Colonic mucosa (tissue), 4 donors: ENCODE measurements at places on chromosomes 5 and 9. TPM values are rescaled to one million over a fixed set of nuclear protein-coding genes. Genes with fewer than 3 reads are reported as not detected.

The MOB3B gene
- total RNA-seq, result 35.8 TPM

- no peaks in the 10 kb centered on the region for H3K27me3 ChIP-seq
- no peak for DNase-seq
- H3K27ac ChIP-seq, result no peak overlapping the region
- no peaks in the 10 kb centered on the region for H3K36me3 ChIP-seq
Measured at GRCh38 chr5:100590867-100591266, 55.7 kb downstream of the FAM174A start.

GRCh38 chr9:86925686-86926085 lies 21.6 kb downstream of the GAS1 start:
- no peak overlapping the region for H3K27ac ChIP-seq
- no peaks in the 10 kb centered on the region for H3K4me1 ChIP-seq
- H3K4me3 ChIP-seq, result no peak overlapping the region
- DNase-seq, result no peak
- H3K27me3 ChIP-seq, result no peaks in the 10 kb centered on the region

DNA sequence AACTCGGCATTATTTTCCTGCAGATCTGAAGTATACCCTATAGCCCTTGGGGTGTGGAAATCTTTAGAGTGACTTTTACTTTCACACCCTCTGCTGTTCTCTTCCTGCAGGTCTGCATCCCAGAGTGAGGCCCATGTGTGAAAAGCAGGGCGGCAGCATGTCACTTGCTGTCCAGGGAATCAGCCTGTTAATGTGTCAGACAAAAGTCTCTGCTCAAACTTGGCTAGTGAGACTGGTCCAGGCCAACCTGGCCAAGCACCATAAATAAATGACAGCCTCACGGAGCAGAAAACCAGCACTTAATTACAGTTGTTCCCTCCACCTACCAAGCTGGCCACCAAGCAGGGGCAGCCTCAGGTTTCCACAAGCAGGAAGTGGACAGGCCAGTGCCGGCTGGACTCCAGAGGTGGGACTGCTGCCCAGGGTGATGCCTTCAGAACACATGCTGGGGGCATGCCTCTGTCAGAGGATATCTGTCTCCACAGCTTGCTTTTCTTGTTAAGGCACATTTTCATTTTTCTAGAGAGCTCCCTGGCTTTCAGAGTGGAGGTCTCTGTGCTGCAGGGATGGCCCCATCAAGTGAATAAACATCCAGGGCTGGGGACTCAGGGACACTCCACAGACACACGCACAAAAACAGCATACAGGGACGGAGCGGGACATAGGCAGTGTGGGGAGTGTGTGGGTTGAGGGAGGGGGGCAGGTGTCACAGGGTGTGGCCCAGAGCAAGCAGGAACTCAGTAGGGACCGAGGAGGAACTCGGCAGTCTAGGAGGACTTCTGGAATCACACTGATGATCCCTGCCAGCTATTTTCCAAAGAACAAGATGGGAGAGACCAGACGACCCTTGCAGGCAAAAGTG lies 243.8 kb upstream of the IRX1 start:
- H3K36me3 ChIP-seq, result no peaks in the 10 kb centered on the region
- H3K4me3 ChIP-seq, result no peak overlapping the region
- H3K27ac ChIP-seq, result no peak overlapping the region
- no peaks in the 10 kb centered on the region for H3K27me3 ChIP-seq
- no peak for DNase-seq

DNA sequence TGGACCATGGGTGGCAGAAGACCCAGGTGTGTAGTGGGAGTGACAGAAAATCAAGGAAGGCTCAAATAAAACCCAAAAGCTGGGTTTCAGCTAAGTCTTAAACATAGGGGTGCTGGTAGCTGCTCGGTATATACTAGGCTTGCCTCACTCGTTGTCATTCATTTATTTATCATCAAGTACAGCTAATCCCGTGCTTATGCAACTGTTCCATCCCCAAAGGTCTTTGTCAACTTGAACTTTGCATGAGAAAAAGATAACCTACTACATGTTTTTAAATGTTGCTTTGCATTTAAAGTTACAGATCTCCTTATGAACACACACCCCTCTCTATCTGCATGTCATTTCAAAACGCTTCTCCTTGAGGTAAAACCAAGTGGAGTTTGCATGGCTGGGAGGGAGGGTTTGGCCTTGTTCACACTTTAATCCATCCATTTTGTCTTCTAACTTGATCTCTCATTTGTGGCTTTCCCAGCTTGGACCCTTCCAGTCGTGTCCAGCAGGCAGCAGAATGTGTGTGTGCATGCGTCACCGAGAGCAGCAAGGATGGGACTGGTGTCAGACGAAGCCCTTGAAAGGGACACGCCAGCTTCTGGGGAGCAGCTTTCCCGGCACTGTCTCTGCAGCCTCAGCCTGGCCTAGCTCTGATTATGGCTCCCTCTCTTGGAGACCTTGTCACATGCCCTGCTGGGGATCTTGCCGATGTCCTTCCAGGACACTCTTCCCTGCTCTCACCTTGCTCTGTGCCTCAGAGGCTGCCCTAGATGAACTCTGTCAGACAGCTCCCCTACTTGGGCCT lies 133.5 kb downstream of the GADD45G start:
- no peaks in the 10 kb centered on the region for H3K27me3 ChIP-seq
- H3K27ac ChIP-seq, result no peak overlapping the region
- no peaks in the 10 kb centered on the region for H3K4me1 ChIP-seq
- H3K4me3 ChIP-seq, result no peak overlapping the region

The CACNA1B gene
- total RNA-seq, result 0.42 TPM

DNA sequence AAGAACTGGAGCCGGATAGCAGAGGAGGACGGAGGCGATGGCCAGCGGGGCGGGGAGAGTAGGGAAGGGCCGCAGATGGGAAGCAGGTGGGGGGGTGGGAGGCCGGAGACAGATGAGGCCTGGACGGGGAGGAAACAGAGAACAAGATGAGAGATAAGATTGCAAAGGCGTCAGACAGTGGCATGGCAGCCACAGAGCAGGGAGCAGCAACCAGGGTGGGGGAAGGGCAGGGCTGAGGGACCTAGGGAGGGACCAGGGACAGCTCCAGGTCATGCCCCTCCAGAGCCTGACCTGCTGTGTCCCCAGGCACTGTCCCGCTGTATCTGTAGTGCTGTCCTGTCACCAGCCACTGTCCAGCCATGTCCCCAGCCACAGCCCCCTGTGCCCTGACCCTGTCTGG lies 49.6 kb upstream of the LMX1B start:
- DNase-seq, result peak; percentile 20
- no peak overlapping the region for H3K27ac ChIP-seq
- H3K4me1 ChIP-seq, result no peaks in the 10 kb centered on the region
- H3K36me3 ChIP-seq, result no peaks in the 10 kb centered on the region
- H3K27me3 ChIP-seq, result no peaks in the 10 kb centered on the region
- H3K4me3 ChIP-seq, result no peak overlapping the region

DNA sequence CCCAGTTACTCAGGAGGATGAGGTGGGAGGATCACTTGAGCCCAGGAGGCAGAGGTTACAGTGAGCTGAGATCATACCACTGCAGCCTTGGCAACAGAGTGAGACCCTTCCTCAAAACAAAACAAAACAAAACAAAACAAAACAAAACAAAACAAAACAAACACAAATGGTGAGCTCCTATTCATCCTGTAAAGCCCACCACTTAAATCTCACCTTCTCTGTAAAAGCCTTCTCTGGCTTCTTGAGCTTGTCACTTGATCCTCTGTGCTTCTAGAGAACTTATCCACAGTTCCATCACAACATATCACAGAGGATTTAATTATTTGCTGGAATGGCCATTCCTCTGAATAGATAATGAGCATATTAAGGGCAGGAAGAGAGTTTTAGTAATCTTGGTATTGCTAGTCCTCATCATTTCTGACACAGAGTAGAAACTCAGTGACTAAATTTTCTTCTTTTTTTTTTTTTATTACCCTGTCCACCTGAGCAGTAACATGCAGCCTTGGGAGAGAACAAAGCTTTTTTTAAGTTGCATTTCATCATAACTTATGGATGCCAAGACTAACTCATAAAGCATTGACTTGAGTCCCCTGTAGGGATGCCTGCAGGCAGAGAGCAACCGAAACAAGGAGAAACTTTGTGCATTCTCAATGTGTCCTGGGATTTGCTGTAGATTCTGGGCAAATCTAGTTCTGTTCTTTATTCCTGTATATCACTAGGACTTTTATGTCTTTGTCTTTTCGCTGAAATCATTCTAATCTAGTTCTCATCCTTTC lies 13.0 kb upstream of the HSPA9 start:
- H3K36me3 ChIP-seq, result no peaks in the 10 kb centered on the region
- no peak overlapping the region for H3K4me3 ChIP-seq
- no peak for DNase-seq
- H3K27me3 ChIP-seq, result no peaks in the 10 kb centered on the region
- H3K27ac ChIP-seq, result no peak overlapping the region
- H3K4me1 ChIP-seq, result no peaks in the 10 kb centered on the region

- H3K4me1 ChIP-seq, result no peaks in the 10 kb centered on the region
- H3K36me3 ChIP-seq, result no peaks in the 10 kb centered on the region
- DNase-seq, result no peak
- H3K27ac ChIP-seq, result no peak overlapping the region
Measured at GRCh38 chr9:88196142-88196790, 58.0 kb upstream of the SPATA31C2 start.

- H3K27me3 ChIP-seq, result no peaks in the 10 kb centered on the region
- DNase-seq, result no peak
- no peaks in the 10 kb centered on the region for H3K36me3 ChIP-seq
- no peak overlapping the region for H3K4me3 ChIP-seq
- H3K4me1 ChIP-seq, result no peaks in the 10 kb centered on the region
Measured at GRCh38 chr5:10459080-10460055, 17.7 kb downstream of the ROPN1L start.

GRCh38 chr9:89564346-89564878 lies 40.4 kb upstream of the GADD45G start:
- no peaks in the 10 kb centered on the region for H3K27me3 ChIP-seq
- H3K4me1 ChIP-seq, result no peaks in the 10 kb centered on the region
- no peaks in the 10 kb centered on the region for H3K36me3 ChIP-seq
- no peak overlapping the region for H3K4me3 ChIP-seq

DNA sequence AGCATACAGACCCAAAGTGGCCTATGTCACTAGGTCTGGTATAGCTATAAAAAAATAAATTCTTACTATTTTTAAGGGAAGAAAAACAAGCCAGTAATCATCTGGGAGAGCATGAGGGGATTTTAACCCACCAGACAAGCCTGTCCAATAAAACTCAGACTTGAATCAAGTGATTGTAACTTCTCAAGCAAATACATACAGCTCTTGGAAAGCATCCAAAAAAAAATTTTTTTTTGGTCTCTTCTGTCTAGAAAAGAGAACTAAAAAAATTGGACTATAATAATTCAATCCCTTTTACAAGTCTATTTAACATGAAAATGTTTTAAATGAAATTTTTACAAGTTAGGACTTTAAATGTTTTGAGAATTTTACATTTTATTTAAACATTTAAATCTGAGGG lies 61.7 kb downstream of the FBXL17 start:
- H3K4me1 ChIP-seq, result no peaks in the 10 kb centered on the region
- no peak overlapping the region for H3K27ac ChIP-seq
- H3K27me3 ChIP-seq, result no peaks in the 10 kb centered on the region
- no peak overlapping the region for H3K4me3 ChIP-seq

- H3K27ac ChIP-seq, result no peak overlapping the region
- no peaks in the 10 kb centered on the region for H3K4me1 ChIP-seq
- no peaks in the 10 kb centered on the region for H3K27me3 ChIP-seq
- H3K4me3 ChIP-seq, result no peak overlapping the region
- peak; percentile 50 for DNase-seq
Measured at GRCh38 chr5:66814146-66814991, 218.2 kb downstream of the MAST4 start.

DNA sequence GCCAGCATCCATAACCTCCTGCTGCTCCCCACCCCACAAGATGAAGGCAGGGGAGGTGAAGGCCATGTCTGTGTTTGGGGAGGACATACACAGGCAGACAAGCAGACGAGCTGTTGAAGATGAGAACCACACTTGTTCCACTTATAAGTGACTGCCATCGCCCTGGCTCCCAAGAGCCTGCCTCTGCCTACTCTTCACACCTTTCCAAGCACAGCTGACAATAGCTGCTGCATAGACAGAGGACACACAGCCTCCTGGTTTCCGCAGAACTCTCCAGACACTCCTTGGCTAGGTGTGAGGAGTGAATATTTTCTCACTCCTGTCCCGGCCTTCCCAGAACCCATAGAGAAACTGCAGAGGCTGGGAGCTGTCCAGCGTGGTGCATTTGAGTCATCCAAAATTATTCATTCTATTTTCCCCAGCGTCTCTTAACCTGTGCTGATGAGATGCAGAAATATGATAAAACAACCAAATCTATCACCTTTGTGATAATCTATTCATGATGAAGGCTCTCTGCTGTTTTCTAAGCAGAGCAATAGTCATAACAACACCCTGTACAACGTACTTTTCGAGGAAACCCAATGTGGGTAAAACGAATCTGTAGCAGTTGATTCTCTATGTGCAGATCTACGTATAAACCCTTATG lies 24.7 kb downstream of the KLF9 start:
- DNase-seq, result no peak
- H3K4me1 ChIP-seq, result peaks cover 7% of the 10 kb centered on the region
- H3K27me3 ChIP-seq, result no peaks in the 10 kb centered on the region
- H3K27ac ChIP-seq, result no peak overlapping the region
- no peak overlapping the region for H3K4me3 ChIP-seq

The TSSK1B gene
- total RNA-seq, result not detected

The CCNI2 gene
- total RNA-seq, result 22.9 TPM

The ZFP2 gene
- total RNA-seq, result 0.89 TPM

The CCIN gene
- total RNA-seq, result 0.32 TPM

DNA sequence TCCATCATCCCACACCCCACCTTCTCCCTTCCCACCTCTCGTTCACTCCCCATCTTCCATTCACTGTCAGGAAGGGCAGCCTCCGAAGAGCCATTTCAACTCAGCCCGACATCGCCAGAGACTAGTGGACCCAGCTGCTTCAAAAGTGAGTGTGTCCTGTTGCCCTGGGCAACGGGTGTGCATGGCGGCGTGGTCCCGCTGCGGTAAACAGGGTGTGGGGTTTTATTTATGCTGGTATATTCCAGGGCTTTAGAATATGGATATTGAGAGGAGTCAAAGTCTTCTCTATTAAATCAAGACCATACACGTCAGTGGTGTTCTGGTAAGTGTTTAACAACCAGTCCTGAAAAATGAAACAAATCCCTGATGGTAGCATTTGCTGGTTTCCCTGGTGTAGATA lies 274.5 kb downstream of the MAST4 start:
- H3K4me1 ChIP-seq, result no peaks in the 10 kb centered on the region
- H3K4me3 ChIP-seq, result no peak overlapping the region
- DNase-seq, result no peak
- H3K27me3 ChIP-seq, result no peaks in the 10 kb centered on the region

GRCh38 chr5:136098176-136098575 lies 34.5 kb upstream of the SMAD5 start:
- no peak overlapping the region for H3K4me3 ChIP-seq
- no peaks in the 10 kb centered on the region for H3K4me1 ChIP-seq
- no peak overlapping the region for H3K27ac ChIP-seq
- H3K36me3 ChIP-seq, result no peaks in the 10 kb centered on the region
- no peaks in the 10 kb centered on the region for H3K27me3 ChIP-seq
- DNase-seq, result no peak
